ENCODE measurements at places on chromosomes 11 and 22.

- DNase-seq, result no peak
These were observed 3.1 kb downstream of the APOBEC3G start for GRCh38 chr22:39080052-39080762.

DNA sequence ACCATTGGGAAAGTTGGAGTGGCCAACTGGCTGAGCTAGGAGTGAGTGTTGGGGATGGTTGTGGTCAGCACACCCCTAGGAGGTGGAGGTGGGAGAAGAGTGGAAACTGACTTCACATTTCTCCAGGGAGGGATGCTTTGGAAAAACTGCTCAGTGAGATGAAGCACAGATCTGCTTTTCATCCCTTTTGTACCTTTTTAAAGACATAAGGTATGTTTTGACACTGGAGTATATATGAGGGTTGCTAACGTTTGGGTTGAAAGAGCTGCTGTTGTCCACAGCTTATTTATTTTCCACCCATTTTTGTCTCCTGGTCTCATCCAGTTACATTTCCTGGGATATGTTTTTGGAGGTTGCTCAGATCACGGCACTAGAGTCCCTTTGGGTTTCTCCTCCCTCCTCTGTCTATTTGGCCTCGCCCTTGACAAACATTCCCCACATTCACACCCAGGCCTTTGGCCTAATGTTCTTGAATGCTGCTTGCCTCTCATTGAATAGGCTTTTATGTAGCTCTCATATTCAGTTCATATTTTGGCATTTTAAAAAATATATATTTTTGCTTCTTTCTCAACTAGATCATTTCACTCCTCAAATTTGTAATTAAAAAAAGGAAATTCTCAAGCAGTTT lies 8.3 kb downstream of the SREBF2 start:
- DNase-seq, result peak; percentile 59

- peak; percentile 30 for DNase-seq
These were observed 11.2 kb upstream of the PPP2R1B start for GRCh38 chr11:111777094-111778046.

GRCh38 chr11:28505232-28505631 lies 397.0 kb downstream of the METTL15 start:
- no peak for DNase-seq

DNA sequence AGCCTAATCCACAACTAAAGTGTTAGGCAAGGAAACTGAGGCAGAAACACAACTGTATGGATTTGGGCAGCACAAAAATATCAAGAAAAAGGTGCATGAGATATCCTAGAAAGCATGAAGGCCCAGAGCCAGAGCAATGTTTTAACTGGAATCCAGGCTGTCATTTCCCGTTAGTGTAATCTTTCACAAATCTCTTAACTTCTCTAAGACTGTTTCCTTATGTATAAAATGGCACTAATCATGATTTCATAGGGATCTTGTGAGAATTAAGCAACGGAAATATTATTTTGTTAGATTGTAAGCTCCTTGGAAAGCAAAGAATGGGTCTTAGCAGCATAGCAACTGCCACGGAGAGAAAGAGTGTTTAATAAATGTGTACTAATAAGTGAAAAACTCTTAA lies 14.7 kb upstream of the SYTL2 start:
- DNase-seq, result no peak

GRCh38 chr11:65833297-65834030 lies at the start of gene SNX32:
SNX32 (plus strand) TSS chr11:65833963; CDS start chr11:65834066, 103 bp downstream.
- peak; percentile 97 for DNase-seq

DNA sequence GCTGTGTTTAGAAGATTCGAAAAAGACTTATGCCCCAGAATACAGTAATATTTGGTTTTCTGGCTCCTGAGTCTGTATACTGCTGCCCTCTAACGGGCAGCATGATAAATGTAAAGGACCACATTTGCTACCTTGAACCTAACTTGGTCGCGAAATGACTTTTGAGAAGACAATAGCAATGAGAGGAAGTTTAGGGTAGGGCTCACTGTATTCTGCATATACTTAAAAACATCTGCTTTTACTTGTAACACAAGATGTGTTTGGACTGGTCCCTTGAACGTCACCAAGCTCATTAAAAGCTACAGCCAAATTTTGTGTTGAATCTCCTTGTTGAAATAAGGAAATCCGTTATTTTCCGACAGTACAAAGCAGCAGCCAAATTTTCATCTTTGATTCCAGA lies 309.1 kb downstream of the SWAP70 start:
- DNase-seq, result peak; percentile 37

DNA sequence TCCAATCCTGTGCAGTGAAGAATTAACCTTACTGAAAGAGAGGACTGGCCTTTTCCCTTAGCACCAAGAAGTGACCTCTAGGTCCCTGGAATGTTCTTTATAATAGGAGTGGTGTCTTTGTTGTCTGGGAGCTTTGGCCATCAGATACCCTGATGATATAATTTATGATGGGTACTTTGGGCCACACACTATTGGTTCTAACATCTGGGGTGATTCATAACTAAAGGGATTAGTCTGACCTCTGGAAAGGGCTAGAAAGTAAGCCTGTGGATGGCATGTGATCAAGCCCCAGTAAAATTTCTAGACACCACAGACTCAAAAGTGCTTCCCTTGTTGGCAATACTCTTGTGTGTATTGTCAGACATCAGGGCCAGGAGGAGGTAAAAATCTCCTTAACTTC lies 891.2 kb downstream of the KCNA4 start:
- DNase-seq, result no peak
